ENCODE measurements at places on chromosomes 5 and 9.

DNA sequence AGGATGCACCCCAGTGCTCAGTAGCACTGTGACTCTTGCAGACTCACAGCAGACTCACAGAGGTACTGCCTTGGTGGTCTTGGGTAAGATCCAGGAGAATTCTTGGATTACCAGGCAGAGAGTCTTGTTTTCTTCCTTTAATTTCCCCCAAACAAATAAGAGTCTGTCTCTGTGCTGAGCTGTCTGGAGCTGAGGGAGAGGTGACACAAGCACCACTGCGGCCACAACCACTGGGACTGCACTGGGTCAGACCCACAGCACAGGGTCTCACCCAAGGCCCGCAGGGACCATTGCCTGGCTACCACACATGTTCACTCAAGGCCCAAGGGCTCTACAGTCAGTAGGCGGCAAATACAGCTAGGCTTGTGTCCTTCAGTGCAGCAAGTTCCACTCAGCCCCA, 11.4 kb upstream of the YTHDC2 start:
- no peak for DNase-seq

GRCh38 chr5:169632946-169633345, 4.1 kb upstream of the DOCK2 start:
- no peak for DNase-seq

- no peak for DNase-seq
Observed at GRCh38 chr9:93578844-93579243, 2.5 kb downstream of the PHF2 start.

DNA sequence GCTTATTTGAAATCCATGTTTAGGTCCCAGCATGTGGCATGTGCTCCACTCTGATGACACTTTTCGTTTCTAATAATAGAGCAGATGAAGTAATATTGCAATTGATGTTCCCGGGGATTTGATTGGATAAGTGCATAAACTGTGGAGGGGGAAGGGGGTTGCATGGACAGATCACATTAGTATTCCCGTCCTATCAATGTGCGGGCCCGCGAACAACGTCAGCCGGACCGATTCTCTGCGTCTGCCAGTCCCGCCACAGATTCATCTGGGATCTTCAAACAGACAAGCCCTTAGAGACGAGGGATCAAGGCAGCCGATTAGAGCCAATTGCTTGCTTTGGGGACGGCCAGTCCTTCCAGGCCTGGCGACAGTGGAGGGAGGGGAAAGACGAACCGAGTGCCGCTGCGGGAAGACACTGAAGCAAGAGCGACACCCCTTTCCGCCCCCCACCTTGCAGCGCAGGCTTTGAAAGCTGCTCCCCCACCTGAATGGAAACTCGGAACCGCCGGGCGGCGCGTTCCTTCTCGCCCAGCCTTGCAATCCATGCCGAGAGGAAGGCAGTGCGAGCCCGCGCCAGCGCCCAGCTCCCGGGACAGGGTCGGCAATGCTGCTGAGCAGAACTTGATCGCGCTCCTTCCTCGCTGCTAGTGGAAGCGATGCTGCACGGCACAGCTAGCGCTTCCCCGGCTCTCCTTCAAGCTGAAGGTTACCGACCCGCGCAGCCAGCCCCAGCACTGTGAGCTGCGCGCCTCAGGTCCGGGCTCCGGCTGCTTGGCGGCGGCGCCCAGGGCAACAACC, at the start of gene RGS7BP:
Gene RGS7BP (plus strand): TSS at position 247 of the 798 bp plus-strand sequence. CDS start 610 bp downstream, outside the sequence.
- no peak for DNase-seq

GRCh38 chr5:109529520-109529919, 119.7 kb upstream of the PJA2 start:
- no peak for DNase-seq

DNA sequence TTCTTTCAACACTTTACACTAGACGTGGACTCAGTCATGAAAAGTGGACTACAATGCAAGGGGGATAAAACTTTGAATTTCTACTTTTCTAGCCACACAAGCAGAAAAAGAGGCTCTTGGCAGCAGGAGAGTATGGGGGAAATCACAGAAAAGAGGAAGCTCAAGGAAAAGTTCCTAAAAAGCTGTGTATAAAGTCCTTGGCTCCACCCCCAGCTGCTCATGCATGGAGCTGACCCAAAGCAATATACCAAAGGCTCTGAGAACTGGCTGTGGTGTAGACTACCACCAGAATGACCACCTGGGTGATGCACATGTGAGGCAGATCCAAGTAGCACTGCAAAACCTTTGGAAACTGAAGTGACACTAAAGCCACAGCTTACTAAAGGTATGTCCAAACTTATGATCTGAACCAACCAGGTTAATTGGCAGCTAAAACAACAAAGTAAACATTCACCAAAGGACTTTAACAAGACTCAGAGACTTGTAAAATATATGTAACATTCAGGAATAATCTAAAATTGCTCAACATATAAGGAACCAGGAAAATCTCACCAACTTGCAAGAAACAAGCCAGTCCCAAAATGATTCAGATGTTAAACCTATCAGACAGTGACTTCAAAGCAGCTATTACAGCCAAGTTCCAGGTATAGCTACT, 55.5 kb upstream of the RASGRF2 start:
- no peak for DNase-seq

GRCh38 chr9:120559546-120559945, 20.4 kb downstream of the CDK5RAP2 start:
- no peak for DNase-seq

GRCh38 chr9:120985819-120986222, 59.2 kb upstream of the TRAF1 start:
- DNase-seq: no peak

- no peak for DNase-seq
Observed at GRCh38 chr5:213803-214395, 4.1 kb downstream of the CCDC127 start.

DNA sequence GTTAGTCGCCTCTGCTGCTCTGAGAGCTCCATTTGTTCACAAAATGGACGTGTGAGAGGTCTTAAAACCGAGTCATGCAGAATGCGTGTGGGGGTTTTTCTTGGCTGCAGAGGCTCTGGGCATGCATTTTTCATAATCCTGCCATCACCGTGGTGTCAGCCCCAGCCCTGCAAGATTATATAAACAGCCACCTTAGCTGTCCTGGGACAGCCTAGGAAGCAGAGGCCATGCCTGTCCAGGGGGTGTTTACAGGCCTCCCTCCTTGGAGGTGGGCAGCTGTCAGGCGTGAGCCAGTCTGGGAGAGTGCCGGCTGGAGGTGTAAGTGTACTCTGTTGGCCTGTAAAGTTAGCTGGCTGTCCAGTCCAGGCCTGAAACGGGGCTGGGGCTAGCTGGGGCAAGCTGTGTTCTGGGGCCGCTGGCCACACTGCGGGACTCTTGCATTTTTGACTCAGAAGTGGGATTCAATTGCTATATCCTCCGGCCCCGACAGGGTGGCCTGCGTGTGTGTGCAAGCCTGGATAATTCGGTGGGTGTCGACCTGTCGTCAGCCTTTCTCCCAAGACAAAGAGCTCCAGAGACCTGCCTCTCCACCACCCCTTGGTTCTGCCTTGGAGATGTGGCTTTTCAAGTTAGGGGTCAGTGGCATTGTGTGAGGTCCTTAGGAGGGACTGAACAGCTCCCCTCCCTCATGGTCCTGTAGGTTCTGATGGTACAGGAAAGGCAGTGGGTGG, 2.4 kb downstream of the WNK2 start:
- no peak for DNase-seq

GRCh38 chr5:170112876-170113521, 7.3 kb downstream of the FOXI1 start:
- DNase-seq: no peak

- no peak for DNase-seq
Observed at GRCh38 chr5:147430628-147431027, 79.2 kb downstream of the DPYSL3 start.

DNA sequence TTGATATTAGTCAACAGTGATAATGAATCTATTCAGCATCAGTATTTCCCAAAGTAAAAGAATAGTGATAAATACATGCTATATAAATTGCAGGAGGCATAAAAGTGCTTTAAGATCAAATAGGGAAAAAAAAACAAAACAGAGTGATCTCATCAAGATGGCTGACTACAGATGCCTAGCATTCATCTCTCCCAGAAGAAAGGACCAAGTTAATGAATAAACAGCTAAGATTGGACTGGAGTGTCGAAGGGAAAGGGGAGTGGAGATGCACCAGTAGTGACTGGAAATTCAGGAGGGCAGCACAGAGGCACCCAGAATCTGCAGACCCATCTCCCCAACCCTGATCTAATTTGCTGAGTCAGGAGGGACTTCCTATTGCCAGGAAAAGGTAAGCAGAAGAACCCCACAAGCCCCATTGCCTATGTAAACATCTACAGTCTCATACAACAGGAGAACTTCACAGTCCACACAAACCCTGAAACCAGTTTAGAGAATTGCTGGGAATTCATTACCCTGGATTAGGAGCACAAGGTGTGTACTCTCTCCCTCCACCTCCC, 699.4 kb downstream of the PTPRD start:
- no peak for DNase-seq

- no peak for DNase-seq
Observed at GRCh38 chr9:90343991-90344390, 298.6 kb downstream of the DIRAS2 start.

- no peak for DNase-seq
Observed at GRCh38 chr5:141186897-141187512, at the start of gene PCDHB9. PCDHB9 (plus strand) TSS chr5:141187161; CDS start chr5:141187319, 158 bp downstream.

DNA sequence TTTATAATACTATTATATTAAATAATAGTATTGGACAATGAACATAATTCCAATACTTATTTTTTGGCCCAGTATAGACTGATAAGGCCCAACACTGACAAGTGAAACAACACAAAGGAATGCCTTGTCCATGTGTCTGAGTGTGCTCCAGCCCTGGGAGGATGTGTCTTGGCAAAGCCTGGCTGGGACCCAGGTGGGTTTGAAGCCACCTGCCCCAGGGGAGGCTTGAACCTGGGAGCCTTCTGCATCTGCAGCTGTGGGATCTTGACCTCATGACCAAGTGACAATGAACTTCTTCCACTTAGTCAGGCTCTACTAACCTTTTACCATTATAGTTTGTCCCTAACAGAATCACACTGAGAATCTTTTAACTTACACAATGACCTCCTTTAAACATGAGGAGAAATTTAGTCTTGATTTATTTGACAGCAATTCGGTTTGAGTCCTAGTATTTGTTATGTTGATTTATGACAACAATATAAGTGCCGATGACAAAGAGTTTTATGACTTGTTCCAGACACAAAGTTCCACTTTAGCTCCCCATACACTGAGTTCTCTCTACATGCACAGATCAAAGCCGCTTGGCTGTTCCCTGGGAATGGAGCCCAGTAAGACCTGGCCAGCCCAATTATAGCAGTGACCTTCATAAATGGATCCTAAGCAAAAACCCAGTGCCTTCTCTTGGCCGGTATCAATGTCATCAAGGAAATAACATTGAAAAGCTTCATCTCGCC, 294.5 kb downstream of the CTNND2 start:
- DNase-seq: no peak

DNA sequence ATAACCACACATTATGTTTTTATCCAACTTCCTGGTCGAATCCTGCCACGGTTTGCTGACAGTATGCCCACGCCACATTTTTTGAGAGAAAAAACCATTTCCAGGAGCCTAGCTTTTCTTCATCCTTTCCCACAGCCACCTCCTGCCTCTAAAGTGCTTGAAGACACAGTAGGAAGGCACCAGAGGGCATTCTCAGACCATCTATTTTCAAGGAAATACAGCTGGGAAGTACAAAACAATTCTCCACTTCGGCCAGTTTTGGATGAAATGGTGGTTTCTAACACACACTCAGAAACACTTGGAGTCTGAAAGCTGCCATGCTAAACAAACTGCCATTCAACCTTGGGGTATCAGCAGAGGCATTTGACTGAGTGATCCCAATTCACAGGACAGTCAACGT, 86.3 kb upstream of the RPS23 start:
- DNase-seq: no peak

GRCh38 chr9:27293996-27294395, 3.0 kb downstream of the EQTN start:
- no peak for DNase-seq

- no peak for DNase-seq
Observed at GRCh38 chr5:138543730-138544104, 681 bp upstream of the ETF1 start.

- DNase-seq: no peak
Observed at GRCh38 chr5:148839960-148840359, 13.5 kb downstream of the ADRB2 start.

GRCh38 chr5:88663793-88664216, 219.2 kb downstream of the MEF2C start:
- DNase-seq: no peak

- DNase-seq: no peak
Observed at GRCh38 chr9:127767909-127768331, 10.5 kb downstream of the SH2D3C start.

- DNase-seq: no peak
Observed at GRCh38 chr5:53311681-53312080, 168.7 kb upstream of the FST start.

- DNase-seq: no peak
Observed at GRCh38 chr5:90854169-90854568, 295.6 kb downstream of the ADGRV1 start.

DNA sequence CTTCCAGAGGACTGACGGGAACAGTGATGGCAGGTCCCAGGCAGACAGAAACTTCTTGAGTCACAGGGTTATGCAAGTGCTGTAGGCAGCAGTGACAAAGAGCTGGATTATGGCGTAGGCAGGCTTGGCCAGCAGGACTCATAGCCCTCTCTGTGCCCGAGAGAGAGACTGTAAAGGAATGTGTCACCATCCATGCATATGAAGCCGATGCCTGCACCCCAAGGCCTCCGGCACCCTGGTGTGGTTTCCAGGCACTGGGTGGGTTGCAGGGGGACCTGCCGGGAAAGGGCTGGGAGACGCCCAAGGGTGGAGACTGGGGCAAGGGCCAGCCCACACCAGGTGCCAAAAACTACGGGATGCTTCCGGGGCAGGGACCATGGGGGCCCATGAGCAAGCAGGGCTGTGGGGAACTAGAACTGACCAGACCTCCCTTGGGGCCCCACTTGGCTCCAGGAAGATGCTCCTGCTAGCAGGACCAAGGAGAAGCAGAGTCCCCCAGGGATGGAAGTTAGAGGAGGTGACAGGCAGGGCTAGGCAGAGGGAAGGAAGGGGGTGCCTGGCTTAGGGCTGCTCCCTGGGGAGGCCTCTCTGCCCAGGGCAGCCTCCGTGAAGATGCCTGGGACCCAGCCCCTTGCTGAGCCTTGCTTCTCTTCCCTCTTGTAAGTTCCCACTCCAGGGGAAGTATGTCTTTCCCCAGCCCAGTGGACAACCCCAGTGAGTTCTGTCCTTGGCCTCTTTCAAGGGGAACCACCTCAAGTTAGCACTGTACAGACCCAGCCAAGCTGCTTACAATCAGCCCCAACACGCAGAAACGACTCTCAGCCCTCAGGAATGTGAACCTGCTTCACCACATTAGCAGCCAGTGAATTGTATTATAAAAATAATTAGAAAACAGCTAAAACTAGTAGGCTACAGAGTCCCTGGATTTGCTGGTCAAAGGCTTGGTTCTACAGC, 10.5 kb upstream of the IPPK start:
- no peak for DNase-seq

- no peak for DNase-seq
Observed at GRCh38 chr5:67021521-67021920, 175.1 kb downstream of the CD180 start.
